ENCODE measurements at places on chromosomes 2 and 18.
A peak's percentile ranks its signal among the peaks of the same experiment; 100 is the strongest.

GRCh38 chr2:60675301-60675700 lies 80.8 kb upstream of the PAPOLG start:
- DNase-seq = no peak

- no peak for DNase-seq
These were observed 2.1 kb downstream of the SERPINB8 start for GRCh38 chr18:63972002-63972376.

- DNase-seq = peak; percentile 56
These were observed 30.9 kb downstream of the LONRF2 start for GRCh38 chr2:100291152-100291970.

DNA sequence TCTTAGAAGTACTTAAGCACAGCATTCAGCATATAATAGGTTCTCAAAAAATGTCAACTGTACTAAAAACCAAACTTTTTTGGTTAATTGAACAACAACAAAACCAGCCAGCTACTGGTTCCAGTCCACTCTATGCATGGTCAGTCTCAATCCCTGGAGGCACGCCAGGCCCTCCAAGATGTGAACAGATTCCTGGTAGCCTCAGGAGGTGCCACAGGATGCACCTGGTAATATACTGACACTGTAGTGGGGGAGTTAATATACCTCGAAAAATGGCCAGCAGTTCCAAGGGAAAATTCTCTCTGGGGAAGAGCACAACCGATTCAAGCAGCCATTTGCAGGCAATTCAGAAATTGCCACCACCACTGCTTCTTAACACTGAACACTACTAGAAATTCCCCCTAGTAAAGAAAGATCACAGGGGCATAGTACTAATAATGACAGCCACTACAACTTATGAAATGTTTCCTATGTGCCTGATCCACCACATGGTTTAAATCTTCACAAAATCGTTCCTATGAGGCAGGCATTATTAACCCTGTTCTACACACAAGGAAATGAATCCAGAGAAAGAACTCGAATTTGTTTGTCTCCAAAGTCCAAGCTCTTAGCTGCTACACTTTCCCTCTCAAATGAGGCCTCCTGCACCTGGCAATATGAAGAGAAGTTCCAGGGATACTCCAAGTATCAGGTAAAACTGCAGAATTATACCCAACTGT lies 3.4 kb downstream of the MGAT4A start:
- no peak for DNase-seq

DNA sequence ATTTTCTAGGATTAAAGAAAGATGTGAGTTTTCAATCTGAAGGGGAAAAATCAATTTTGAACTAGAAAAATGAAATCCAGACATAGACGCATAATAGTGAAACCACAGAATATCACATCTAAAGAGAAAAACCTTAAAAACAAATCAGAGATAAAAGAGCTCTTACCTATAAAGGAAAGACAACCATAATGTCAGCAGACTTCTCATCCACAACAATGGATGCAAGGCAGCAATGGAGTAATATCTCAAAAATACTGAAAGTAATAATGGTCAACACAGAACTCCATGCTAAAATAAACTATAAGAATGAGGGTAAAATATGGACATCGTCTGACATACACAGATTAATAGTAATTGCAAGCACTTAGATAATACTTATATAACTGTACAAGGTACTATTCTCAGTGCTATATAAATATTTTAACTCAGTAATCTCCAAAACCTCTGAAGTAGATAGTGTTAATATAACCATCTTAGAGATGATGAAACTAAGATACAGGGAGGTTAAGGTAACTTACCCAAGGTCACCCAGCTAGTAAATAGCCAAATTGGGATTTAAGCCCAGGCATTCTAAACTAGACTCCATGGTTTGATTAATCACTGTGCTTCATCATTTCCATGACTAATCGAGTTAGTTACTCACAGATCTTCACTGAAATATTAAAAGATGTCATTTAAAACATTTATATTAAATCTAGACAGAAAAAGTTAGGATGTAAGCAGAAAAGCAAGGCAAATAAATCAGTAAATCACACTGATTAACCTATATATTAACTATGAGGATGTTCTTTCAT lies 89.4 kb upstream of the SPTBN1 start:
- DNase-seq = no peak

DNA sequence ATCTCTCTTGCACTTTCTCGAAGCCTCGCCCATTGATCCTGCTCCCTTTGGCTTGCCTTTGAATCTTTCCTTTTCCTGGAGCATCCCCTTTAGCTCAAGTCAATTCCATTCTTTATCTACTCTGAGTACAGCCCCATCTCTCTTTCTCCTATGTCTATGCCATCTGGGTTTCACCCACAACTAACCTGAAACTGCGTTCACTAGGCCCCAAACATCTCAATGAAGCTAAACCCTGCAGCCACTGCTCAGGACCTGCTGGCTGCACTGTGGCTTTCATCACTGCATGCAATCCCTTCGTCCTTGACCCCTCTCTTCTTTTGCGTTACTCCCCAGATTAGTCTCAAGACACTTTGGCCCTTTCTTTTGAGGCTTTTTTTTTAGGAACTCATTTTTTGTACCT lies 81.6 kb upstream of the CYRIA start:
- no peak for DNase-seq

- DNase-seq = no peak
These were observed 60.5 kb upstream of the ZNG1B start for GRCh38 chr2:113376913-113377445.

DNA sequence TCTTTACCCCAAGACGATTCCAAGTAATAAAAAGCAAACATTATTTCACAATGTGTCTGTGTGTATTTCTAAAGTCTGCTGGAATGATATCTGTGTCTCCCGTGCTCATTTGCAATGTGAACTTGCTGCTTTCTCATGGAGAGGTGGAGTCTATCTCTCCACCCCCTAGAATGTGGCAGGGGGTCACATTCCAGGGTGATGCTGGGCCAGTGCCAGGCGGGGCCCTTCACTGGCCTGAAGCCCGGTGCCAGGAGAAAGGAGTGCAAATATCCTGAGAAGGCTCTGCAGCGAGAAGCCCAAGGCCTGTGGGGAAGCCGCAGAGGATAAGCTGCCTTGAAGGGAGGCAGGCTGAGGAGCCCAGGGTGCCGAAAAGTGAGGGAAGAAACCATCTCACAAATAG lies 26.8 kb upstream of the LDLRAD4 start:
- DNase-seq = no peak

- no peak for DNase-seq
These were observed 293.7 kb downstream of the NDUFA10 start for GRCh38 chr2:239731422-239731821.

GRCh38 chr2:139916822-139917221 lies 1136.6 kb upstream of the NXPH2 start:
- DNase-seq = no peak

GRCh38 chr2:105515581-105516415 lies 116.9 kb upstream of the FHL2 start:
- DNase-seq = no peak

DNA sequence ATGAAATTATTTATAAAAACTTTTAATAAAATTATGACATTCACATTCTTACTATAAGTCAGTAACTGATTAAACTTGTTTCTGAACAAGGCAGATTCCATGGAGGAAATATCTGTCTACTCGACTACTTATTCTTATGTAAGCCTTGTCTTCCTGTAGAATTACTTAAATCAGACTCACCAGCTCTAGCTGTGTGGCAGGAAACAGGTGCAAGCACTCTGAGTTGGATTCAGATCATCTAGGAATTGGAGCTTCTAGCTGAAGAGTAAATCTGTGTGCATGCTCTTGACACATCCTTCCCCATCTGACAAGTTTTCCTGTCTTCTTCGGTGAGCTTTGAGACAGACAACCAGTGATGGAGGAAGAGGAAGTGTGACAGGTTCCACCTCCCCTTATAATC lies 284.7 kb downstream of the TRIB2 start:
- DNase-seq = no peak

DNA sequence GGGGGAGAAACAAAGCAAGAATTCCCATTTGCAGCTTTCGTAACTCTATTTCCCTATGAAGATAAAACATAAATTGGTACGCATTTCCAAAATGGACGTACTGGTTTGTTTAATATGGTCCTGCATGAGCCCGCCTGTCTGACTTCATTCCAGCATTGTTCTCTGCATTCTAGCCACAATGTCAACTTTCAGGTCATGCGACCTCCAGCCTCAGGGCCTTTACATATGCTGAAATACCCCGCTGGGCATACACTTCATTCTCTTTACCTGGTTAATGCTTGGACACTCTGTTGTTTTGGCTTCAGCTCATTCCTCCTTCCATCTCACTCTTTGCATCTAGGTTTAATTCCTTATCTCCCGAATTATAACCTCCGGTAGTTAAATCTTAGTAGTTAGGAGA lies 103.7 kb upstream of the DNMT3A start:
- DNase-seq = no peak

DNA sequence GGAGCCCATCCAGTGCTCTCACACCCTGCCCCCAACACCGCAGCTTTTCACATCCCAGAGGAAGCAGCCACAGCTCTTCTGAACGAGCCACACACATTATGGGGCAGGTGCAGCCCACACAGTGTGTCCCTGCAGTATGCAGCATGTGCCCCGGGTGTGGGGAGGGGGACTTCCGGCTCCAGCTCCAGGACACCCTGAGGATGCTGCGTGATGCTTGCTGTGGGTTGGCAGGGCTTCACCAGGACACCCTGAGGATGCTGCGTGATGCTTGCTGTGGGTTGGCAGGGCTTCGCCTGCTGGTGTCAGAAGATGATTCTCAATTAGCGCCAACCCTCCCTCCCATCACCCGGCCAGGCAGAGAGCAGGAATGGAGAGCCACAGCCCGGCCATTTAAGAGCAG lies 193.9 kb downstream of the EIPR1 start:
- no peak for DNase-seq

DNA sequence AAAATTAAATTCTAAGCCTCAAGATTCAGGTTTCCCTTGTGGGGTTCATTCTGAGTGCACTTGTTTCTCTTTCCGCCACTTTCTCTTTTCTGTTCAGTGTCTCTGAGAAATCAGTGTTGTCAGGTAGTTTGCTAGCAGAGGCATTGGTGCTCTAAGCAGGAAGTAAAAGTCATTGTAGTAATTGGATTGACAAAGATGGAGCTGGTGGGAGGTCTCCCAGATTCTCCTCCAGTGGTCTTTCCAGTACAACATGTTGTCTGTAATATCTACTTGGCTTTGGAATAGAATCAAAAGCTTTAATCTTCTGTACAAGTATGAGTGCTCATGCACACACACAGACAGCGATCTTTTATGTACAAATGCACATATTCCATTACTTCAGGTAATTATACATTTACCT lies 135.6 kb downstream of the KLHL14 start:
- no peak for DNase-seq

- no peak for DNase-seq
These were observed 33.7 kb upstream of the WIPF1 start for GRCh38 chr2:174631009-174631981.

GRCh38 chr2:110978148-110978547 lies 142.6 kb upstream of the BCL2L11 start:
- DNase-seq = no peak

GRCh38 chr2:28481905-28482304 lies 14.0 kb upstream of the PLB1 start:
- no peak for DNase-seq

GRCh38 chr2:130823886-130824491 lies 12.7 kb upstream of the ARHGEF4 start:
- DNase-seq = peak; percentile 78

GRCh38 chr18:53567929-53568574 lies 656.4 kb downstream of the MBD2 start:
- no peak for DNase-seq

DNA sequence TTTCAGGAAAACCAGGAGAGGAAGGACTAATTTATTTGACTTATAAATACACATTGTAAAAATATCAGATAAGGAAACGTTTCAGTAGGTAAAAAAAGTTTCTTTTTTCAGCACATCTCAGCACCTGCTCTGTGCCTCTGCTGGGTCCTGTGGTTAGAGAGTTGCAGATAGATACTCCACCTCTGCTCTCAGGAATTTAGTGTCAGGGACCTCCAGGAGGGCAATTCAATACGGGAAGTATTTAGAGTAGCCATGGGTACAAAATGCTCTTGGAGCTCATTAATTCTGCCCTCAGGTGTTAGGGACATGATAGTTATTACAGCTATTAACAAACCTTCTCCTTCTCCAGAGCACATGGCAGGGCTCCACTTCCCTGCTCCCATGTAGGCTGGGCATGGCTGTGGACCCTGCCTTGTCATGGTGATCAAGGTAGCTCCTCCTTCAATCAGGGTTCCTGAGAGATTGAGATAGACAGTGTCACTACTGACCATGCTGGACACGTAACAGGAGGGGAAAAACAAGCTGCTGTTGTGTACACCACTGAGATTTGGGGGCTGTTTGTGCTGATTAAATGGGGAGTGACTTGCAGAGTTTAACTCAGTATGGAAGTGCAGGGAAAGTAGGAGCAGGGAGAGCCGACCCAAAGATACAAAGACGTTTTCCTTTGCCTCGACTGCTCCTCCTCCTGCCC lies 185.6 kb upstream of the COPS8 start:
- DNase-seq = no peak

GRCh38 chr2:147500229-147500628 lies 344.6 kb upstream of the ACVR2A start:
- DNase-seq = no peak

- DNase-seq = no peak
These were observed 129.1 kb downstream of the ARHGAP15 start for GRCh38 chr2:143258126-143258892.

- no peak for DNase-seq
These were observed 2129.4 kb upstream of the PIK3C3 start for GRCh38 chr18:39825485-39826150.

GRCh38 chr2:39731546-39731945 lies 47.5 kb downstream of the THUMPD2 start:
- DNase-seq = no peak

GRCh38 chr2:105397953-105398335 lies 907 bp downstream of the FHL2 start:
- no peak for DNase-seq

DNA sequence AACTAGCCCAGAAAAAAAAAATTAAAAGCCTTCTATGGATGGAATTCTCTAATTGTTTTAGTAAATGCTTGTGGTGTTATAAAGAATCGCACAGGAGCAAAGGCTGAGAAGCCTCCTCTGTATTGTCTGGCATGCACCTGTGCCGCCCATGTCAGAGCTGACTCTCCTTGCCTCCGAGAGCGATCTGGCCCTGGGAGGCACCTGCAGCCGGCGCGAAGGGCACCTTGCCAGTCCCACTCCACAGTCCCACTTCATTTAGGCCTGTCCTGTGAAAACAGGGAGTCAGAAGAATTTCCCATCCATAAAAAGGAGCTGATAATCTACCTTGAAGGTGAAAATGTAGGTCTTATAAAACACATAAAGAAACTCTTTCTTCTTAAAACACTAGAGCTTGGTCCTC lies 170.9 kb upstream of the PXDN start:
- DNase-seq = no peak

DNA sequence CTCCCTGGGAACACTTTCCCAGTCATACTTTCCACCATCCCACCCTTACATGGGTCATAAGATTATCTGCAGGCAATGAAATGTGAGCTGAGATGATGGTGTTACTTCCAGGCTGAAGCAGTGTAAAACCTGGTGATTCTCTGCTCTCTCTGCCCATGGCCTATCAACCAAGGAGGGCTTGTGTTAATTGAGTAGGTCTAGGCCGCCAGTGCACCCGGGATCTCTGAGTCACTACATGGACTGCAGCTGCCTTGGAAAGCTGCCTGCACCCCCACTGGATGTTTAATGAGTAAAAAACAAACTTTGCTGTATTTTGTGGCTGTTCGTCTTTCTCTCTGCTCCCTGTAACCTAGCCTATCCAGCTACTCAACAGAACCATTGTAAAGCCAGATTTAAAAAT lies 451.7 kb upstream of the SMIM21 start:
- no peak for DNase-seq
